ACHN (cell line): ENCODE measurements at places on chromosomes 6 and 20.

DNA sequence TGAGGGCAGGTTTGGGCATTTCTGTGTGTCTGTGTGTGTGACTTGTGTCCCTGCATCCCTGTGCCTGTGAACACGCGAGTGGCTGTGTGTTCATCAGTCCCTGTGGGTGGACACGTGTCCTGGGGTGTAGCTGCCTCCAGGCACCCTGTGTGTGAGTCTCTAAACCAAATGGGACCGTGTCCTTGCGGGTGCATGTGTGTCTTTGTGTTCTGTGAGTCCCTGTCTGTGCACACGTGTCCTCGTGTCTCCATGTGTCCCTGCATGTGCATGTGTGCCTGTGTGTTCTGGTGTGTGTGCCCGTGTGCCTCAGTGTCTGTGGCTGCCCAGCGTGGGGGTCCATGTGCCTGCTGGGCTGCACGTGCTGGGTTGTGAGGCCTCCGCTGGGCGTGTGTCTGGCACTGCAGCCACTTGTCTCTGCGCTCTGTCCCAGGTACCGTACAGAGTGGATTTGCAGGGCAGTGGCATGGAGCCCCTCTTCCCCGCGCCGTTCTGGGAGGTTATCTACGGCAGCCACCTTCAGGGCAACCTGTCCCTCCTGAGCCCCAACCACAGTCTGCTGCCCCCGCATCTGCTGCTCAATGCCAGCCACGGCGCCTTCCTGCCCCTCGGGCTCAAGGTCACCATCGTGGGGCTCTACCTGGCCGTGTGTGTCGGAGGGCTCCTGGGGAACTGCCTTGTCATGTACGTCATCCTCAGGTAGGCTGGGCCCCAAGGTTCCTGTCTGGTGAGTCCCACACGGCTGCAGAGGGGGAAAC, 8.2 kb upstream of the LKAAEAR1 start:
- DNase-seq: no peak

DNA sequence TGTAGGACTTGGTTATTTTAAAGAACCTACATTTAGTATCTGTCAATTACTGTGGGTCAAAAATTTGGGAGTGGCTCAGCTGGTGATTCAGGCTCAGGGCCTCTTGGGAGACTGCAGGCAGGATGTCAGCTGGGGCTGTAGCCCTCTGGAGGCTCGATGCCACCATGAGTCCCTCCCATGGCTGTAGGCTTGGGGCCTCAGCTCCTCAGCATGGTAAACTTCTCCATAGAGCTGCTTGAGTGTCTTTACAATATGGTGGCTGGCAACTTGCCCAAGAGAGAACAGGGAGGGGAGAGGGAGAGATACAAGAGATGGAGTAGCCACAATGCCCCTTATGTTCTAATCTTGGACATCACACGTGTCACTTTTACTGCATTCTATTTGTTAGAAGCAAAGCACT, 470.4 kb downstream of the CDH26 start:
- DNase-seq: no peak

DNA sequence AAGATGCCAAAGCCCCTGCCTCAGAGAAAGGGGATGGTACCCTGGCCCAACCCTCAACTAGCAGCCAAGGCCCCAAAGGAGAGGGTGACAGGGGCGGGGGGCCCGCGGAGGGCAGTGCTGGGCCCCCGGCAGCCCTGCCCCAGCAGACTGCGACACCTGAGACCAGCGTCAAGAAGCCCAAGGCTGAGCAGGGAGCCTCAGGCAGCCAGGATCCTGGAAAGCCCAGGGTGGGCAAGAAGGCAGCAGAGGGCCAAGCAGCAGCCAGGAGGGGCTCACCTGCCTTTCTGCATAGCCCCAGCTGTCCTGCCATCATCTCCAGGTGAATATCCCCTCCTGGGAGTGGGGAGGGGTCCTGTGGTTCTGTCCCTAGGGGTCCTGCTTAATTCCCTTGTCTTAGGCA, 1.1 kb downstream of the MYLK2 start:
- DNase-seq: no peak

DNA sequence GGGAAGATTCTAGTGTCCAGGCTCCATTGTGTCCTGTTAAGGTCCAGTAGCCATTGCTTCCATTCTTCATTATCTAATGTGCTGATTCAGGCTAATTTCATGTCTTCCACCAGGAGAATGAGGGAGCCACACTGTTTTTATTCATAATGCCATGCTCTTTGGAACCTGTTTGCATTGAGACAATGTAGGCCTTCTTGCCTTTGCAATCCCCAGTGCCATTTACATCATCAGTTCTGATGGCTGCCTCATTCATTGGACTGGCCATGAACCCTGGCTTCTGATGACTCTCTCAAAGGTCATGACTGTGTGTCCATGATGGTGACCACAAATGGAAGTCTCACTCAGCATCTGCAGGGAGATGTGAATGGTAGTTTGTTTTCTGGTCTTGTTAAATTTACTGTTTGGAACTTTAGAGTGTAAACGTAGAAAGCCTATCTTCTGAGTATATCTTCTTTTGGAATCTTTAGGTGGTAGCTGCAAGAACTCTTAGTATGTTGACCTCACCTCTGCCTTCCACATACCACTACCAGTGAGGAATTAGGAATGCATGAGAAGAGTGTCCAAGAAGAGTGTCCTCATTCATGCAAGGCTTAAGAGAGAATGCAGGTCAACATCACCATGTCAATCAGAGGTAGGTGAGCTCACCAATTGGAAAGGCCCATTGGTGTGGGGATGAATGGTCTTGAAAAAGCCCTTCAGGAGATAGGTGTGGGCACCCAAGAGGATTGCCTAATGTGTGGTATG, 42.9 kb upstream of the ZFP64 start:
- DNase-seq: no peak

DNA sequence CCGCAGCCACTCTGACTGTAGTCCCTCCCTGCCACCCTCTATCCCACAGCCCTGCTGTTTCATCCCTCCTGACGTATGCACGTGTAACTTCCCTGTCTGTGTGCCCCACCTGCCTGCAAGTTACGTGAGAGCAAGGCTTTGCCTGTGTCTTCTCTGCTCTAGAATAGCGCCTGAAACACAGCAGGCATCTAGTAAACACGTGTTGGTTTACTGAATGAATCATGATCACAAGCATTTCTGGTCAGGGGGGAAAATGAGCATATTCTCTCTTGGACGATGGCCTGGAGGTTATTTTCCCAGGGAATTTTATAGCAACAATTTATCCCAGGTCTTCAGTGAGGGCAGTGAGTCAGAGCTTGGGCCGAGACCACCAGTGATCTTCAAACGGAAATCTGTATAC, 38.3 kb downstream of the PSMG4 start:
- no peak for DNase-seq

- DNase-seq: peak; percentile 88
Observed at GRCh38 chr6:84623956-84624680, 140.3 kb downstream of the TBX18 start.

DNA sequence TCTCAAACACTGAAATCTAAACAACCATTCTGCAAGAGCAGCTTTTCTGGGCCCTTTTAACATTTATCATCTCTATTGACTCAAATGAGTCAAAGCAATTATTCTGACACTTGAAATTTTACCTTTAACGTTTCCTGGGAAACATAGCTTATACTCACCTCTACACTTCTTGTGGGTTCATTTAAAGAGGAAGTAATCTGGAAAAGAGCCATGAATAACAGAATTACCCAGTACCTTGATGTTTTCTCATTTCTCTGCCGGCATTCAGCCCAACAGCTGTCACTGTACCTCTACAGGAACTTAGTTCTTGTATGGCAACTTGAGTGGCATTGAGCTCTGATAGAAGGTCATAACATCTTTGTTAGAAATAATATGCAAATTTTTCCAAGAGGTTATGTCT, 272.2 kb downstream of the KCNQ5 start:
- no peak for DNase-seq

GRCh38 chr6:155121699-155122098, 126.6 kb downstream of the TIAM2 start:
- DNase-seq: no peak

DNA sequence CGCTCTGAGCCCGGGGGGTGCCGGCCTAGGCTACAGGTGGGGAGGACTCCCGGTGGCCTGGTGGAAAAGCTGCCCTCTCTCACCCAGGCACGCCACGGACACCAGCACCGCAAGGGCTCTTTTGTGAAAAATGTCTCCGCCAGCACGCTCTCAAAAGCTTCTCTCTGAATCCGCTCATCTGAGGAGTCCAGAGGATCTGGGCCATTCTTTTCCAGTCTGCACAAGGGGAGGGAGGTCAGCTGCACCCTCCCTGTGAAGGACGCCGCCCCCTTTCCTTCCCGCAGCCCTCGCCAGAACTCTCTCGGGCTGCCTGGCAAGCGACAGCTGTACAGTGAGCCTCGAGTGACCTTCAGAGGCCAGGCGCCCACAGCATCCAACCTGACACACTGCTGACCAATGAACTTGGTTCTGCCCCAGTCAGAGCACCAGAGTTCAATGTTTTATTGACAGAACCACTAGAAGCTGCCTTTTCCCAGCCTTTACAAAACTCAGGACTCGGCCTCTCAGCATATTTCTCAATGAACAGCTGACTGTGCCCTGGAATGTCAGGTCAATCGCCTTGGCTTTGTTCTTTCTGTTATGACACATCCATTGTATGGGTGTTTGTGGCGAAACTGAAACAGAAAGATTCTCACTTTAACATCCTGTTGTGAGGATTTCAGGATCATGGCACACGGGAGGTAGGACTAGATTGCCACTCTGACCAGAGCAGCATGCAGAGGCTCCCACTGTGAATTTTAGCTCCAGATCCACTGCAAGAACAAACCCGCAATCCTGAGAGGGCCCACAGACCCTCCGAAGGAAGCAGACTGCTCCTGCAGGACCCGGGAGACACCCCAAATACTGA, 26.7 kb downstream of the SERPINB9 start:
- peak; percentile 70 for DNase-seq

GRCh38 chr6:87908978-87909811, 138.4 kb upstream of the SPACA1 start:
- no peak for DNase-seq

DNA sequence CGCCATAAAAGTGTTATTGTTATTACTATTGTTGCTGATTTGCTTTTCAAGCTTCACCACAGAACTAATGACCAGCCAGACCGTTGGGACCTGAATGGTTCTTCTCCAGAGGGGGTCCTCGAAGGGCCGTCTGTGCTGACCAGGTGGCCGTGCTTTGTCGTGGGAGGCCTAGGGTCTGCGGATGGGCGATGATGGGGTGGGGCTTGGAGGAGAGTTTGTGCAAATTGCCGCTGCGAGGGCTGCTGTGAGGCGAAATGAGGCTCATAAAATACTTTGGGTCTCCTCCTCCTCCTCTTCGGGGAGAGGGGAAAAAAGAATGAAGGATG, 6.0 kb upstream of the ZBTB22 start:
- no peak for DNase-seq
